ENCODE measurements at places on chromosomes 4 and X. TPM values are rescaled to one million over a fixed set of nuclear protein-coding genes. Genes with fewer than 3 reads are reported as not detected.
A peak's percentile ranks its signal among the peaks of the same experiment; 100 is the strongest.

DNA sequence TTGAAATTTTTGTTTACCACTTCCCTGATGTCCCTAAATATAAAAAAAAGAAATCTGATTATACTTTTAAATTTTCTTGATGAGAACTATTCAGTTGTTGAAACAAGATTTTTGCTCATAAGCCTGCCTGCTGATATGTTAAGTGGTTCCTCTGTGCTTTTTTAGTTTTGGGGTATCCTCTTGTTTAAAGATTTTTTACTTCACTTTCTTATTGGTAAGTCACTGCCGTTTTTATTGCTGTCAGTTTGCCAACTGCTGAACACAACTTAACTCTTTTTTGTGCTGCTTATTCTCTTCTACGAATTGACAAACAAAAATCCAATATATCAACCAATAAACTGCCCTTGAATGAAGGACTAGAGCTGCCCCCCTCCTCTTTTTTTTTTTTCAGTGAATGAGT is 39.5 kb downstream of the GUCY1A1 start:
- no peaks in the 10 kb centered on the region for H3K27me3 ChIP-seq
- no peaks in the 10 kb centered on the region for H3K36me3 ChIP-seq

DNA sequence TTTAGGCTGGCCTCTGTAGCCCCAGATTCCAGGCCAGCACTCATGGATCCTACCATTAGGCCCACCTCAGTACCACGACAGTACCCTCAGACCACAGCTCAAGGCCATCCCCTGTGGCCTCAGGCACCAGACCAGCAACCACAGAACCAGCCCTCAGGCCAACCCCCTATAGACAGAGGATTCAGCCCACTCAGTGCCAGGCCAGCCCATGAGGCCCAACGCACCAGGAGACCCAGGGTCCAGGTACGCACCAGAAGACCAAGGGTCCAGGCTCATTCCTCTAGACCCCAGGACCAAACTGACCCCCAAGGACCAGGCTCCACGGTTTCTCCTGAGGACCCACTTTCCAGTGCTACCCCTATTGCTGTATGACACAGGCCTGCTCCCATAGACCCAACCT is 39.5 kb upstream of the MAGEC2 start:
- H3K36me3 ChIP-seq: no peaks in the 10 kb centered on the region
- no peak overlapping the region for H3K4me3 ChIP-seq
- no peak overlapping the region for H3K27ac ChIP-seq
- DNase-seq: no peak
- no peaks in the 10 kb centered on the region for H3K4me1 ChIP-seq

DNA sequence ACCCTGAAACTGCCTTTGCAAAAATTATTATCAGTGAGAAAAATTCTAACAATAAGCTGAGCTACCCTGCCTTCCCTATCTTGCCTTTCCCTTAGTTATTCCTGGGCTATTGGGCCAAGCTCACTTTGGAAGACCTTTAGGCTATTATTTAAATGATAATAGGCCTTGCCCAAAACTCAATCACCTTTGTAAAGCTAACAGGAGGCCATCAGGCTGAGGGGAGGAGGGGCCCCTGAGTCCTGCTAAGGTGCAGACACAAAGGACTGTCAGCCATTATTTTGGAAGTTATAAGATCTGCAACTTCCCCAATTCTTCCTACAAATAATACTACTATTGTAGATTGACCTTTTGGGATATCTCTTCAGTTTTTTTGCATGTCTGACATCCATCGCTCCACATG is 278.8 kb upstream of the DIAPH2 start:
- H3K36me3 ChIP-seq: no peaks in the 10 kb centered on the region
- no peak for DNase-seq
- no peaks in the 10 kb centered on the region for H3K27me3 ChIP-seq
- H3K27ac ChIP-seq: no peak overlapping the region

DNA sequence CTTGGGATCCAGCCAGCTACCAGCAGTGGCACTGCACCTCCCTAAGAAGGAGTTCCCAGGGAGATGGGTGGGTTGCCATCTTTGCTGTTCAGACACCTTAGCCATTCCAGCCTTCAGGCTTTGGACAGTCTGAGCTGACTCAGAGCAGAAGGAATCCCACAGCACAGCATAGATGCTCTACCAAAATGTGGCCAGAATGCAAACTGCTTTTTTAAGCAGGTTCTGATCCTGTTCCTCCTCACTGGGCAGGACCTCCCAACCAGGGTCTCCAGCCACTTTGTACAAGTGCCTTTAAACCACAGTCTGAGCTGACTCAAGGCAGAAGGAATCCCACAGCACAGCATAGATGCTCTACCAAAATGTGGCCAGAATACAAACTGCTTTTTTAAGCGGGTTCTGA is 209.0 kb downstream of the NPNT start:
- H3K36me3 ChIP-seq: no peaks in the 10 kb centered on the region
- H3K4me1 ChIP-seq: no peaks in the 10 kb centered on the region
- H3K4me3 ChIP-seq: no peak overlapping the region
- no peak for DNase-seq
- H3K27me3 ChIP-seq: no peaks in the 10 kb centered on the region

Gene STPG2
- not detected for polyA plus RNA-seq

GRCh38 chrX:54891573-54891972 is 29.1 kb upstream of the TRO start:
- no peak overlapping the region for H3K27ac ChIP-seq
- no peaks in the 10 kb centered on the region for H3K36me3 ChIP-seq

- peak overlapping the region; percentile 20 for H3K27ac ChIP-seq
- H3K4me1 ChIP-seq: peaks cover 14% of the 10 kb centered on the region
- H3K36me3 ChIP-seq: no peaks in the 10 kb centered on the region
- no peak overlapping the region for H3K4me3 ChIP-seq
- no peaks in the 10 kb centered on the region for H3K27me3 ChIP-seq
Measured at GRCh38 chr4:80306260-80306659, 29.3 kb upstream of the CFAP299 start.

GRCh38 chr4:136526517-136526916 is 1005.8 kb downstream of the PCDH18 start:
- H3K36me3 ChIP-seq: no peaks in the 10 kb centered on the region
- H3K4me1 ChIP-seq: no peaks in the 10 kb centered on the region
- H3K4me3 ChIP-seq: no peak overlapping the region
- no peak overlapping the region for H3K27ac ChIP-seq
- H3K27me3 ChIP-seq: no peaks in the 10 kb centered on the region

DNA sequence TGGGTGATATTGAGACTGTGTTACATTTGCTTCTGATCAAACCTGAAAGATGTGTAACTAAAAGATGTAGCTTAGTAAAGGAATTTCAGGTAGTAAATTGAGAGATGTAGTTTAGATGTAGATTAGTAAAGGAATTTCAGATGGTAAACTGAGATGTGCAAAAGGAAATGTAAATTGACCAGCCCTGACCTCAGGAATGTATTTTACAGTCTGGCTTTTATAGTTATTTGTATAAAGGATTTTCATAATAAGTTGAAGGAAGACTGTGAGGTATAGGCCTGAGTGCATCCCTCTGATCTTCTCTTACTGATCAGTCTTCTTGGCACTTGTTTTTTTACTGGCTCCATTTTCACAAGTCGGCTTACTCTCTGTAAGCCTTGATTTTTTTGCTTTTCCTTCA is 3.2 kb downstream of the KLHL2 start:
- H3K36me3 ChIP-seq: no peaks in the 10 kb centered on the region
- no peak overlapping the region for H3K4me3 ChIP-seq
- no peak for DNase-seq
- H3K27ac ChIP-seq: no peak overlapping the region

DNA sequence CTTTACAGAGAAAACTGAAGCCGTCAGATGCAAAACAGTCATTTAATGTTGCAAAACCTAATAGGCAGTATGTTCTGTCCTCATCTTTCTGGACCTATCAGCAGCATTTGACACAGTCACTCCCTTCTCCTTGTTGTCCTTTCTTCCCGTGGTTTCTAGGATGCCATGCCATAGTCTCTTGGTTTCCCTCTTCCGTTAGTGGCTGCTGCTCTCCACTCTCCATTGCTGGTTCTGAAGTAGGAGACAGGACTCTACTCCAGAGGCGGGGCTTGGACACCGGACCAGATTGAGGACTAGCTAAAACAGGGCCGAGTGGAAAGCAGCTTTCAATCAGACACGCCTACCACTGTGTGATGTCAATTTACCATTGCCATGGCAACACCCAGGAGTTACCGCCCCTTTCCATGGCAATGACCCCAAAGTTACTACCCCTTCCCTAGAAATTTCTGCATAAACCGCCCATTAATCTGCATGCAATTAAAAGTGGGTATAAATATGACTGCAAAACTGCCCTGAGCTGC is 88.8 kb upstream of the CCDC160 start:
- H3K4me1 ChIP-seq: no peaks in the 10 kb centered on the region
- no peak for DNase-seq
- no peaks in the 10 kb centered on the region for H3K27me3 ChIP-seq
- H3K4me3 ChIP-seq: no peak overlapping the region
- no peaks in the 10 kb centered on the region for H3K36me3 ChIP-seq

DNA sequence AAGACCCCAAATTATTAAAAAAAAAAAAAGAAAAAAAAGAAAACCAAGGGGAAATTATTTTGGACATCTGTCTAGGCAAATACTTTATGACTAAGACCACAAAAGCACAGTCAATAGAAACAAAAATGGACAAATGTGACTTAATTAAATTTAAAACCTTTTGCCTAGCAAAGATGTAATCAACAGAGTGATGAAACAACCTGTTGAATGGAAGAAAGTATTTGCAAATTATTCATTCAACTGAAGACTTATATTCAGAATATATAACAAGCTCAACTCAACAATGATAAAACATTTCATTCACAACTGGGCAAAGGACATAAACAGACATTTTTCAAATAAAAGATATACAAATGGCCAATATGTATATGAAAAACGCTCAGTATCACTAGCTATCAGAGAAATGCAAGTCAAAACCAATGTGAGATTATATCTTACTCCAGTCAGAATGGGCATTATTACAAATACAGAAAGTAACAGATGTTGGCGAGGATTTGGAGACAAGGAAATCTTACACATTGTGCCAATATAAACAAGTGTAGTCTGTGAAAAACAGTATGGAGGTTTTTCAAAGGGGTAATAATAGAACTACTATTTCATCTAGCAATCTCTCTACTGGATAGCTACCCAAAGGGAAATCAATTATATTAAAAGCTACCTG is 67.1 kb downstream of the FAAH2 start:
- DNase-seq: peak; percentile 70
- no peaks in the 10 kb centered on the region for H3K4me1 ChIP-seq
- no peak overlapping the region for H3K27ac ChIP-seq
- H3K4me3 ChIP-seq: no peak overlapping the region
- H3K27me3 ChIP-seq: no peaks in the 10 kb centered on the region

Gene TIGD2
- 1.1 TPM for polyA plus RNA-seq

Gene MTNR1A
- not detected for polyA plus RNA-seq

Gene PAGE2B
- not detected for polyA plus RNA-seq

Gene PRR32
- not detected for polyA plus RNA-seq

Gene CFAP99
- polyA plus RNA-seq: not detected

- no peaks in the 10 kb centered on the region for H3K36me3 ChIP-seq
- DNase-seq: peak; percentile 34
Measured at GRCh38 chrX:109855501-109855900, 122.4 kb upstream of the ACSL4 start.

DNA sequence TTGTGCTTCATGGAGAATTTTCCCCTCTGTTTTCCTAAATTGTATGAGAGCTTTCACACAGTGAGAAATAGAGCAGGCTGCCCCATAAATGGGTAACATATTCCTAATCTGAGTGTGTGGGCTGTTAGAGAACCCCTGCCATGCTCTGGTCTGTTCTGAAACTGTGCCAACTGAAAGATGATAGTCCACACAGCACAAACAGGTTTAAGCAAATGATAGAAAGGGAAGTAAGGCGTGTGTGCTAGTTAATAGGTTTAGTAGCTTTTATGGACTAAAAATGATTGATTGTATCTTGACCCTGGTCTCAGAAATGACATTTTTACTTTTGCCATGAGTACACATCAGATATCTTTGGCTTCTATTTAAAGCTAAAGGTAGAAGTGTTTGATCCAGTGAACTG is 106.2 kb downstream of the PRRG1 start:
- H3K4me1 ChIP-seq: peaks cover 18% of the 10 kb centered on the region
- DNase-seq: no peak
- H3K27me3 ChIP-seq: no peaks in the 10 kb centered on the region
- H3K4me3 ChIP-seq: no peak overlapping the region
- no peaks in the 10 kb centered on the region for H3K36me3 ChIP-seq
- H3K27ac ChIP-seq: peak overlapping the region; percentile 21

DNA sequence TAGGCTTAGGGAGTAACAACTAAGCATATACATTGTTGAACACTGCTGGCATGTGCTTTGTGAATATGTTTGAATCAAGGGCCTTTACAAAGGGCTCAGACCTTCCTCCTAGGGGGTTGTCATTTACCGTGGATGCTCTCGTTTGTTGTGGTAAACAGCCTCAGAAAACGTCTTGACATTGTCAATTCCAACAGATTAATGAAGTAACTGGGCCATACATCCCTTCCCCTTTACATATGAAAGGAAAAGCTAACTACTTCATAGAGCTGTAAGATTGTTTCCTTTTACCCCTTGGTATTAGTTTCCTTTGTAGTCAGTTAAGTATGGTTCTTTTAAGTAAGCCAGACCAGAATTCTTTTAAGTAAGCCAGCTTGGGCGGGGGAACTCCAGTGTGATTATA is 42.9 kb downstream of the FAT4 start:
- H3K4me3 ChIP-seq: no peak overlapping the region
- H3K27me3 ChIP-seq: no peaks in the 10 kb centered on the region
- DNase-seq: no peak
- no peak overlapping the region for H3K27ac ChIP-seq
- no peaks in the 10 kb centered on the region for H3K36me3 ChIP-seq
- no peaks in the 10 kb centered on the region for H3K4me1 ChIP-seq

Gene H2BW1
- not detected for polyA plus RNA-seq

DNA sequence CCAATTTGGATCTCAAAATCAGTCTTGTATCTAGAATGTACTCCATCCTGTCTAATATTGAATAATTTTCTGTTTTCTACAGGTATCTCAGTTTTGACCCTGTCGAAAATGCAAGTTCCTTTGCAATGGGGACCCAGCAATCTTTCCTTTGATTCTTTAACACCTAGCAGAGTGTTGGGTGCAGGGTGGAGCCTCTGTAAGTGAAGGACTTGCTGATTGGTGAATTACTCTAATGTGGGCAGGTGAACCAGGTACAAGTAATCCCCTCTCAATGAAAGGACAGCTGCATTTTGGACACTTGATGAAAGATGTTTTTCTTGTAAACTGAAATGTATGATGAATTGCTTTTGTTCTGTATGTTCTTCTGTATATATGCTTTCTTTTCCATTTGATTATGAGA is 54.9 kb downstream of the NWD2 start:
- H3K4me3 ChIP-seq: no peak overlapping the region
- no peaks in the 10 kb centered on the region for H3K4me1 ChIP-seq
- no peaks in the 10 kb centered on the region for H3K27me3 ChIP-seq

DNA sequence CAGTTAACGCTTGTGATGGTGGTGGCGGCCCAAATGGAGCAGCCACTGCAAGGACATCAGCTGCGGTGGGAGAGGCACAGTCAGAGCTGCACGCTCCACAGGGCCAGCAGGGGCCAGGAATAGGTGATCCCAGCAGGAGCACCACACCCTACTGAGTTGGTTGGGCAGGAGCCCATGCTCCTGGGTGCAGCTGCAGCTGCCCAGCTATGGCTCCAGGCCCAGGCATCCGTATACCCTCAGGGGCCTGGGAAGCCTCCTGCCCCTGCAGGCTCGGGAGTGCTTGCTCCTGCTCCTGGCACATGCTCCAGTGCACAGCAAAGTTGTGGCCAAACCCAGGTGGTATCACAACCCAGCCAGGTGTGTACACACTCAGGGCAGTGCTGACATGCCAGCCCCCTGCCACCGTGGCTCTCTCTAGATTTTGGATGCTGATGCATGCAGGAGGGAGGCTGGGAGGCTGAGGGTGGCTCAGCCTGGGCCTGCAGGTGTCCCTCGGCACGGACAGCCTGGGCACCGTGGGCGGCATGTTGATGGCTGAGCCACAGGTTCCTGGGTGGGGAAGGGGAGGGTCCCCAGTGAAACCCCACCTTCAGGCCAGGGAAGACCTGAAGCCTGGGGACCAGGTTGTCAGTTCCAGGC is 150.2 kb downstream of the CXXC4 start:
- H3K27ac ChIP-seq: no peak overlapping the region
- H3K4me3 ChIP-seq: no peak overlapping the region
- no peaks in the 10 kb centered on the region for H3K36me3 ChIP-seq
- DNase-seq: no peak
- H3K4me1 ChIP-seq: no peaks in the 10 kb centered on the region

Measured in endothelial cell of umbilical vein (primary cell).